SK-N-MC (cell line): ENCODE measurements at places on chromosomes 4 and X.
A peak's percentile ranks its signal among the peaks of the same experiment; 100 is the strongest.

GRCh38 chr4:20474119-20474518 lies 222.4 kb downstream of the SLIT2 start:
- DNase-seq = no peak

GRCh38 chrX:12526306-12526705 lies 264.9 kb upstream of the PRPS2 start:
- no peak for DNase-seq

DNA sequence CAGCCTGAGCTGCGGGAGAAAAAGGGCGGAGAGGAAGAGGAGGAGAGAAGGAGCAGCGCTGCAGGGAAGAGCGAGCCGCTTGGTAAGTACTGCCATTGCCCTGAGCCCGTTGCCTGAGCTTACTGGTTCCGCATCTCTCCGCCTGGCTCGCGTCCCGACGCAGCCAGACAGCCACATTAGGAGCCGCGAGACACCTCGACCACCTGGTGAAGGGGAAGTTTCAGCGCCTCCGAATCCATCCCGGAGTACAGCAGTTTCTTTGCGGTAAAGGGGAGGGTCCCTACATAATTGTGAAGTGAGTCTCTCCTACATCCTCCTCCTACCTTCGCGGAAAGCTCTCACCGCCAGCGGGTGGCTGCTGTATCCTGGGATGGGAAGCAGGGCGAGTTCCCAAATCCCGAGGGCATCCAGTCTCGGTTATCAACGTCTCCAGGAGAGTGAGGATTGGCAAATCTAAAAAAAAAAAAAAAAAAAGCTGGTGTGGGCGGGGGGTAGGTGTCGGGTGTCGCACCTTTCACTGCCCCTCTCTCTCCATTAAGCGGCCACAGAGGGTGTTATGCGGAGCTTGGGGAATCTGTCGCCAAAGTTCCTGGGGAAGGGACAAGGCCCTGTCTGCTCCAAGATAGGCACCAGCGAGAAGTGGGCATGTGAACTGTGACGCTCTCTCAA lies 7.9 kb downstream of the TBX22 start:
- DNase-seq = no peak

DNA sequence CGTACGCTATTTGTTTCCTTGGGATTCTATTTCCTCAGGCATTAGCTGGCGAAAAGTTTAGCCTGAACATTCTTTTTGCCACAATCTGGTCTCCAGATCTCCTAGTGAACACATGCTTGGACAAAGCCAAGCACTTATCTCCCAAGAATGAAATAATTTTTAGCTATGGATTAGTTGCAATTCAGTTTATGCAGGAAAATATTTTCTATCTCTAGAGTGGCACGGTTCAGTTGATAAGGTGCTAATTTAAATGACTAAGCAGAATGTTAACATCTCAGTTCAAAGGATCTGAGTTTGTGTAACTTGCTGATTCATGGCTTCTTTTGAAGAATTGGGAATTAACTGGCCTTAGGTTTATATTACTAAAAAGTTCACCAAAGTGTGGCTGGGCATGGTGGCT lies 58.1 kb upstream of the JADE1 start:
- no peak for DNase-seq

DNA sequence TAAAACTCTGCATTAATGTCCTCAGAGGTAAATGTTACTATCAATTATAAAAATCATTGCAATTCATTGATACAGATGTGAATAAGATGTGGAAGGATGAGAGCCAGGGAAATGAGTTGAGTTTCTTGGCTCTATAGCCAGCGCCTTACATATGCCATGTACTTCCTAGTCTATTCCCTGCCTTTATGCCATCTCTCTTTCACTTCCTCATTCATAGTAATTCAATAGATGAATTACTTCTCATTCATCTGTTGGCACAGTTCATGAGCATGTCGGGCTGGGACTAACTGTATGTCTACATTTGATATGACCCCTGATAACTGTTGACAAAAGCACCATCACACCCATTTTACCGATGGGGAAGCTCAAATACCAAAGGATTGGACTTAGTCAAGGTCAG lies 55.7 kb downstream of the LNX1 start:
- DNase-seq = no peak

GRCh38 chr4:144356941-144357381 lies 216.4 kb upstream of the GYPA start:
- DNase-seq = no peak

DNA sequence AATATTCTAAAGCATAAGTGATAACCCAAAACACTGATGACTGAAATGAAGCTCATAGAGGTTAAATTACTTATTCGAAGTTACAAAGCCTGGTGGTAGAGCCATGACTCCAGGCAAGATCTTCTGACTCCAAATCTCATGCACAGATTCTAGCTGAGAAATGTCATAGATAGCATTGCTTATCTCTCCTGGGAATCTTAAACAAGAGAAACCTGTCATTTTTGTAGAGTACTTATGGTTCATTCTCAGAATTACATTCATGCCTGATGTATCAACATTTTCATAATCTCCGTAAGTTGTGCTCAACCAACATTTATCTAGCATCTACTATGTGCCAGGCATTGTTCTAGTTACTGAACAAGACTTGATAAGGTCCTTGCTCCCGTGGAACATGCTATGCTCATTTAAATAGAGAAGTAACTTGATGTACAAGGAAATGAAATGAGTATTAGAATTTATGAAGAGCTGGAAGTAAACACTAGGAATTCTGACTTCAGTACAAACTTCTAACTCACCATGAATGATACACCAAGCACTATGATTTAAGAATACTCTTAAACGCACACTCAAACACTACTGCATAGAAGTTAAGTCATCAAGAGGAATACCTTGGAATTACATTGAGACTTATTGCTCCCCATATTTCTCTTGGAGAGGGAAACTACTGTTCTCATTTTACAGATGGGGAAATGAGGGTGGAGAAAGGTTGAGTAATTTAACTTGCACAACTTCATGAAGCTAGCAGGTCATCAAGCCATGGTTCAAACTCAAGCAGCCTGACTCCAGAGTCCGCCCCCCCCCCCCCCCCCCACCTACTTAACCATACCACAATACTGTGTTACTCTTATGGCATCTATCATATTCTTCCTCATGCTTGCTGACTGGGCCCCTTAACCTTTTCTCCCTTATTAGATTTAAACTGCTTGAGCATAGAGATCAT lies 45.4 kb downstream of the MBNL3 start:
- DNase-seq = no peak

DNA sequence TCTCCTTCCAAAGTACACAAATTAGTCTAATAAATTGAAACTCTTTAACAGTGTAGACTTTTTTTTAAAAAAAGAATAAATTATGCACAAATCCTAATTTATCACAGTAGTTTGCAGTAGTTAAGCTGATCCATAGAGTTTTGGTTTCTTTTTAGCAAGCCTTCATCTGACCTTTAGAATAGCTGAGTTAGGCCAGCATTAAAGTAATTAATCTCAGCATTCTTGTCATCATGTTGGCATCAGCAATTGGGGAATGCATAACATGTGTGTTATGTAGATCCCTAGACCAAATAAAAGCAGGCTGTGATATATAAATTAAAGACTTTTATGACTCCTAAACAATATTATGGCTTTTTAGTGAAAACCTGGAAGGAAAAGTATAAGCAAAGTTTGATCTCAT lies 426.5 kb upstream of the PABPC4L start:
- DNase-seq = no peak

DNA sequence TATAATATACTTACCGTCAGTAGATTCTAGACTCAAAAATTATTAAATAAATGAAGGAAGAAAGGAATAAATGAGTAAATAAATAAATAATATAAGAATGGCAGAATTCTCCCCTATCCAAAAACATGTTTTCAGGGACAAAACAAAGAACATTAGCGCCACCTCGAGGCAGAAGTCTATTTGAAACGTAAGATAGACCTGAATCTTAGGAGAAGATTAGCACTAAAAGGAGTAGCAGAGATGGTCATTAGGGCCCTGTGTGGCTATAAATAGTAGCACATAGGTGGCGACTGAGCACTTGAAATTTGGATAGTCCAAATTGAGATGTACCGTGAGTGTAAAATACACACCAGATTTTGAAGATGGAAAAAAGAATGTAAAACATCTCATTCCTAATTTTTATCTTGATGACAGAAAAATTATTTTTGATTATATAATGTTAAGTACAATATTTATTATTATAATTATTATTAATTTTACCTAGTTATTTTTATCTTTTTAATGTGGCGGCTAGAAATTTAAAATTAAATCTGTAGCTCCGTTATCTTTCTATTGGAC lies 24.3 kb upstream of the SRD5A3 start:
- DNase-seq = peak; percentile 83

DNA sequence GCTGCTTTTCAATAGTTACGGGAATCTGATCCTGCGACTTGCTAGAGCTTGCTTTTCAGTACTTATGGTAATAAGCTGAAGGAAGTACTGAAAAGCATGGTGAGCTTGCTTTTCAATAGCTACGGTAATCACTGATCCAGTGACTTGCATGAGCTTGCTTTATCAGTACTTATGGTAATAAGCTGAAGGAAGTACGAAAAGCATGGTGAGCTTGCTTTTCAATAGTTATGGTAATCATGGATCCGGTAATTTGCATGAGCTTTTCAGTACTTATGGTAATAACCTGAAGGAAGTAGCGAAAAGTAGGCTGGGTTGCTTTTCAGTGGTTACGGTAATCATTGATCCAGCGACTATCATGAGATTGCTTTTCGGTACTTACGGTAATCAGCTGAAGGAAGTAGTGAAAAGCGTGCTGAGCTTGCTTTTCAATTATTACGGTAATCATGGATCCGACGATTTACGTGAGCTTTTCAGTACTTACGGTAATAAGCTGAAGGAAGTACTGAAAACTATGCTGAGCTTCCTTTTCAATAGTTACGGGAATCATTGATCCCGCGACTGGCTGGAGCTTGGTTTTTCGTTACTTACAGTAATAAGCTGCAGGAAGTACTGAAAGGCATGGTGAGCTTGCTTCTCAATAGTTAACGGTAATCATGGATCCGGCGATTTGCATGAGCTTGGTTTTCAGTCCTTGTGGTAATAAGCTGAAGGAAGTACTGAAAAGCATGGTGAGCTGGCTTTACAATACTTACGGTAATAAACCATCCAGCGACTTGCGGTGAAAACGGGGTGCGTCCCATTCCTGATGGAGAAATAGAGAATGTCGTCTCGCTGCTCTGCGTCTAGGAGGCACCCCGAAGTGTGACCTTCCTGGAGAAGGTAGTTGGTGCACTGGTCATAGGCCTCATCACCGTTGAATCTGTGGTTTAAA lies 6.5 kb downstream of the CRLF2 start:
- peak; percentile 40 for DNase-seq

DNA sequence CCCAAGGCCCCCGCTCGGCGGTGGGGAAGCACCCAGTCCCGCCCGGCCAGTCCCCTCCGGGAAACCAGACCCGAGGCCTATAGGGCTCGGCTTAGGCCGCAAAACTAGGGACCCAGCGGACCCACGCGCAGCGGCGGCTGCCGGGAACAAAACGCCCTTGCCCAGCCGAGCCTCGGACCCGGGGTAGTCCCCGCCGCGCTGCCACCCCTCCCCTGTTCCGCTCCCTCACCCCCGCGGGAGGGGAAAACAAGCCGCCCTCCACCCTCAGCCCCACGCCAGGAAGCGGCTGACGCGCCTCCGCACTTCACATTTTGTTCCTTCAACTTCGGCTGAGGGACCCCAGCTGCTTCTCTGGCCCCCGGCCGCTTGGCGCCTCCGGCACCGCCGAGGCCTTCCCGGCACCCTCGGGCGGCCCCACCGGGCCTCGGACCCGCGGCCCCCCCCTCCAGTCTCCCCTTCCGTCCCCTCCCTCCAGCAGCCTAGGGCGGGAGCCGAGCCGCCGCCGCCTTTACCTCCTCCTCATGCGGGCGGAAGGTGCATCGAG lies 694 bp downstream of the PDS5A start:
- DNase-seq = no peak

GRCh38 chr4:184292465-184292867 lies 74.8 kb upstream of the ENPP6 start:
- DNase-seq = no peak

DNA sequence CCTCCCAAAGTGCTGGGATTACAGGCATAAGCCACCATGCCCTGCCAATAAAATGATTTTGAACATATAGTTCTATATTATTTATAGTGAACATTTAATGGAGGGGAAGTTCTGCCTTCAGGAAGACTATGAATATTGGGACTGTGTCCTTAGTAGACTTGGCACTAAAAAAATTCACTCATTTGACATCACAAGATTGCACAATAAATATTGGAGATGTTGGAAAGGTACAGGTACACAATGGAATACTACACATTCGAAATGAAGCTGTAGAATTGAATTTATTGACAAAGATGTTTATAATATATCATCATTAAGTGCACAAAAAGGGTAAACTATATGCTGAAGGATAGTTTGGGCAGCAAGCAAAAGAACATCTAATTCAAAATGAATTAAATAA lies 13.0 kb upstream of the TMPRSS11E start:
- no peak for DNase-seq

GRCh38 chr4:101345596-101346350 lies 1.6 kb downstream of the PPP3CA start:
- no peak for DNase-seq

DNA sequence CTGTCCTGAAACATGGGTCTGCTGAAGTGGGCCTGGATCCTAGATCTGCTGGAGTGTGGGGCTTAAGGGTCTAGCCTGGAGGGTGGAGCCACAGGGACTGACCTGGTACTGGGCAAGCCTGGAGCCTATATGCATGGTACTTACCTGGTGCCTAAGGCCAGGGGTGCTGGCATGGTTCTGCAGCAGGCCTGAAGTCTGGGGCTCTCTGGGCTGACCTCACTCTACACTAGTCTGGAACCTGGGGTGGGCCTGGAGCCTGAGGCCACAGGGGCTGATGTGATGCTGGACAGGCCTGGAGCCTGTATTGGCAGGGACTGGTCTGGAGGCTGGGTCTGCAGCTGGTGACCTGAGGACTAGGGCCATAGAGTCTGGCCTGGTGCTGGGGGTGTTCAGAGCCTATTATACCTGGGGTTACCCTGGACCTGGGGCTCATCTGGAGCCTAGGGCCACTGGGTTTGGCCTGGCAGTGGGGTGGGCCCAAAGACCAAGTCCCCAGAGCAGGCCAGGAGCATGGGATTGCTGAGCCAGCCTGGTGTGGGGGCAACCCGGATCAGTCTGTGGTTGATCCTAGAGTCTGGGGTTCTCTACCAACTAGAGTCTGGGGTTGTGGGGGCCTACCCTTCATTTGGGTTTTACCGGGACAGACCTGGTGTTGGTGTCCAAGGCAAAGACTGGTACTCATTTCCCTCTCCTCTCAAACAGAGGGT lies 179.6 kb downstream of the SLC4A4 start:
- no peak for DNase-seq

DNA sequence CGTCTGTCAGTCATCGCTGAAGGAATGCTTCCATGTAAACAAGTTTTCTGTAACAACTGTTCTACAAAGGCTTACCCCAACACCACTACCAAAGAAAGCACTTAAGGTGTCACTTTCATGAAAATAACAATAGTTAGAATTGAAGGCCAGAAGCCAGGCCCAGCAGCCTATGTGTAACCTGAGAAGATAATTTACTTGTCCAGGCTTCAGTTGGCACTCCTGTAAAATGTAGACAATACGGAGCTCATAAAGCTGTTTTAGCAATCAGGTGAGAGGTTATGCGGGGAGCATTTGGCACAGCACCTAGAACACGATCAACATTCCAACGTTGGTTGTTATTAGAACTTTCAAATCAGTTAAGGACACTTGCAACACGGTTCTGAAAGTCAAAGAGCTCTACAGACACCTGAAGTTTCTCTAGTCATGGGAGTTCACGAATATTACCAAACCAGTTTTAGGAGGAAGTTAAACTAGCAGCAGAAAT lies 15.7 kb downstream of the ADGRA3 start:
- no peak for DNase-seq

GRCh38 chr4:32826169-32826568 lies 2106.0 kb downstream of the PCDH7 start:
- DNase-seq = no peak

GRCh38 chr4:147735413-147736301 lies 3.8 kb downstream of the ARHGAP10 start:
- no peak for DNase-seq
